Gastroesophageal sphincter (tissue), 4 donors: ENCODE measurements at places on chromosomes 11 and 22. TPM values are rescaled to one million over a fixed set of nuclear protein-coding genes. Genes with fewer than 3 reads are reported as not detected.
A peak's percentile ranks its signal among the peaks of the same experiment; 100 is the strongest.

GRCh38 chr11:34621876-34622275 lies 983 bp downstream of the EHF start:
- no peak for ATAC-seq

- ATAC-seq = no peak
Measured at GRCh38 chr22:27776650-27776958, 25.0 kb downstream of the MN1 start.

GRCh38 chr11:76285397-76286104 lies 79.2 kb upstream of the WNT11 start:
- ATAC-seq = no peak

DNA sequence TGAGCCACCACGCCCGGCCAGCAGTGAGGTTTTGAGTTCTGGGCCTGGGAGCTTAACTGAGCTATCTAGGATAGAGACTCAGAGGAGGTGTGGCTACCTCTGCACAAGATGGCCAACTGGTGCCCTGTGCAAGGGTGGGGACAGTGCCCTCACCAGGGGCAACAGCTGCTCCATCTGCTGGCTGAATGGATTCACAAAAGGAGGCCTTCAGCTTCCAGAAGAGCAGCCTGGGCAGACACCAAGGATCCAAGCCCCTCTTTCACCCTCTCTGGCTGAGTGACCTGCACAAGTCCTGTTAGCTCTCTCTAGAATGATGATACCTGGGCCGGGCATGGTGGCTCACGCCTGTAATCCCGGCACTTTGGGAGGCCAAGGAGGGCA lies 33.5 kb upstream of the BAIAP2L2 start:
- ATAC-seq = no peak

GRCh38 chr22:37633625-37634416 lies 5.6 kb upstream of the SH3BP1 start:
- peak; percentile 89 for ATAC-seq

DNA sequence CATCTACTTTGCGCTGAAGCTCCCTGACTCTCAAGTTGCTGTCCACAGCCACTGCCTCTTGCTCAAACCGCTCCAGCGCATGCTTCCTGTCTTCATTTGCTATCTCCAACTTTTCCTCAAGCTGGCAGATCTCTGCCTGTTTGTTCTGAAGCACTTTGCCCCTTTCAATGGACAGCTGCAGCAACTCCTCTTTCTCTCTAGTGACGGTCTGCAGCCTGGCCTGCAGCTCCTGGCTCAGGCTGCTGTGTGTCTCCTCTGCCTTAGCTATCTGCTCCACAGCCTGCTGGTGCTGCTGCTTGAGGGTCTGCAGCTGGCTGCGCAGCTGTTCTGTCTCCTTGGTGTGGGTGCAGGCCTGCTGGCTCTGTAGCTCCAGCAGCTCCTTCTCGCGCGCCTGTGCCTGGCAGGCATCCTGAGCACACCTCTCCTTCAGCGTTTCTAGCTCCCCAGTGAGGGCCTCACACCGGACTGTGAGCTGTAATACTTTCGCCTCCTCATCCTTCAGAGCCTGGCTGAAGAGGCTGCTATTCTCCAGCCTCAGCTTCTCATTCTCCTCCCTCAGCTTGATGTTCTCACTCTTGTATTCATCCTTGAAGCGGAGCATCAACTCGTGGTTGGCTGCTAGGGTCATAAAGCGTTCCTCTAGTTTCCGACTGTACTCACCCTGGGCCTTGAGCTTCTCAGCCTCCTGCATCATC lies 723 bp downstream of the CCDC89 start:
- no peak for ATAC-seq

DNA sequence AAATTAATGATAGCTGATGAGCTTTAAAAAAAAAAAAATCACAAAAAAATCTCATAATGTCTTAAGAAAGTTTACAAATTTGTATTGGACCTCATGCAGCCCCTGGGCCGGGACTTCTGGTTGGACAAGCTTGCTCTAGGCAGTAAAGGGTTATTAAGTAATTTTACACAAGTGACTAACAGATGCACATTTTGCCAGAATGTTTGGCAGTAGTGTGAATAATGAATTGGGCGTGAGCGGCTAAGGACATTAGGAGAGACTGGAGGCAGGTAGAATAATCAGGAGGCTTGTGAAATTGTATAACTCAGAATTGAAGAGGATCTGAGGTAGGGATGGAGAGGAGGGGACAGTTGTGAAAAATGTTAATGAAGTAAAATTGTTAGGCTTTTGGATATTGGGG lies 77.4 kb downstream of the HIPK3 start:
- ATAC-seq = no peak

GRCh38 chr11:35077709-35078469 lies 61.1 kb upstream of the CD44 start:
- ATAC-seq = no peak

DNA sequence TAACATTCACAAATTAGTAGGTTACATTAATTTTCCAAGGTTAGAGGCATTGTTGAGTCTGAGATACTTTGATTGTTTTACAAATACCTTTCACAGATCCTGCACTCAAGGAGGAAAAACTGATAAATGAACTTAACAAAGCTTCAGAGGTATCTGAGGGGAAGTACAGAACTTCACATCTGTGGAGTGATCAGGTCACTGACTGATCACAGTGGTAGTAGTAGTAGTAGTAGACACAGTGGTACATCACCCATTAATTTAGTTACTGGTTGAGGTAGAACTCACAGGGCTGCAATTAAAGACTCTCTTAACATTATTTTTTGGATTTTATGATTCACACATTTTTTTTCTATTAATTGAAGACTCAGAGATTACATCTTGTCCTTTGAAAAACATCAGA lies 56.7 kb downstream of the DCUN1D5 start:
- no peak for ATAC-seq

The MS4A3 gene
- total RNA-seq = not detected
